T-helper 9 cell (primary cell): ENCODE measurements at places on chromosomes 2 and 18.

- DNase-seq = no peak
These were observed 13.0 kb upstream of the ARHGAP25 start for GRCh38 chr2:68721482-68722101.

GRCh38 chr2:227608561-227609338, 5.9 kb downstream of the SCYGR3 start:
- DNase-seq = no peak

DNA sequence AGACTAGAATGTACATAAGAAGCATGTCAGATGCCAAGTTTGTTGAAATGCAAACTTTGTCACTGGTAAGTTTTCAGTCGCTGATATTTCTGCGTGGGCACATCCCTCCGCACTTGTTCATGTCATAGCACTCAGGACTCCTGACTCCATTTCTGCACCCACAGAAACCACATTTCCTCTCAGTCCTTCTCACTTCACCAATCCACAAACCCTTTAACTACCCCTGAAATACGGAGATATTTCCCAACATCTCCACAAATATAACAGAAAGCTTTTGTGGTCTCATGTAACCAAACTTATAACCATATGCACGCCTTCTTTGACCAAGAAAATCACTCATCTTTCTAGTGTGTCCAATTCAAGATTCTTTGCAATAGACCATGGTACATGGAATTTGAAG, 276.9 kb upstream of the ERBB4 start:
- DNase-seq = no peak

GRCh38 chr2:46340740-46341420, 43.7 kb downstream of the EPAS1 start:
- DNase-seq = no peak

DNA sequence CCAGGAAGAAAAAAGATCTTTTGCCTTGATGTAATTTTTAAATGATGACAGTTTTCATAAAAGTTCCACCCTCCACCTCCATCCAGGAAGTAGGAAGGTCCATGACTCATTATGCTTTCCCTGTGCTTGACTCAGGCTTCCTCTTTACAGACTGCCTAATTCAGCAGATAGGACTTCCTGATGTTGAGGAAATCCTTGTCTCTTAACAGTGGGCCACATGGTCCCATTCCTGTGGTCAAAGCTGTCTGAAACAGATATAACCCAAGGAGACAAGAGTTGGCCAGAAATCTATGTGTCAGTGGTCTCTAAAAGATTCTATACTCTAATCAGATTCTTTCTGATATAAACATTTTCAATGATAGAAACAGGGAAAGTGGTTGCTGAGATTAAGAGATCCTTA, 119.1 kb downstream of the BAZ2B start:
- no peak for DNase-seq

- DNase-seq = no peak
These were observed 165.1 kb upstream of the NDUFV2 start for GRCh38 chr18:8937160-8938094.

DNA sequence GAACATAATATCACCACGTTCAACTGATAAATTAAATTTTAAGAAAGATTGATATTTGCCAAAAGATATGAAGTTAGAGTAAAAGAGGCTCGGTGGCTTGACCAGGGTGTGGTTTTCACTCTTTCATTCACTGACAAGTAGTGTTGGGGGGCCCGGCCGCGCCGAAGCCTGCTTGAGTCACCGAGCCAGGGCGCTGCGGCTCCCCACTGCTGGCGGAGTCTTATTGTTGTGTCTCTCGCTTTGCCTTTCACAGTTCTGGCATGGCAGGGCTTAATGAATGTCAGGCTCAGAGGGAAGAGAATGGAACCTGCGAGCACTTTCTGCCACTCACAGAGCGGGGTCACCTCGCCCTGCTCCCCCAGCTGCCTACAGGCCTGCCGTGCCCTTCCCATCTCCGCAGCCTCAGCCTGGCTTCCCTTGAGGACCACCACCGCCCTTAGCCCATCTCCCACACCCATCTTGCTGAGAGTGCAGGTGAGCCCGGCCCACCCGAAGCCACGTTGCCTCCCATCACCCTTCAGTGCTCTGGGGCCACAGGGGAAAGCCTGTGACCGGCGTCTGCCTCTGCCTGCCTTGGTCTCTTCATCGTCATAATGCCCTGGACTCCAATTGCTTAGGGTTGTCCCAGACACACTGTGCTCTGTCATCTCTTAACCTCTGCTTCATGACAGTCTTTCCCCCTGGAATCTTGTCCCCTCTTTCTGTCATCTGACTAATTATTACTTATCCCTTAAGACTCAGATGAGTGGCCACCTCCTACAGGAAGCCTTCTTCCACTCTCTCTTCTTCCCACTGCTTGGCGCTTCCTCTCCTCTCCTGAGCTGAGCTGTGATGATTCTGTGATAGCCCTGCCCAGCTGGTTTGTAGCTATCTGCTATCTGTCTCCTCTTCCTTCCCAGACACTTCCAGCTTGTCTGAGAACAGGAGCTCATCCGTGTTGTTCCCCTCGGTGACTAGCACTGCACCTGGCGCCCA, 142.5 kb downstream of the FAM210A start:
- DNase-seq = no peak

DNA sequence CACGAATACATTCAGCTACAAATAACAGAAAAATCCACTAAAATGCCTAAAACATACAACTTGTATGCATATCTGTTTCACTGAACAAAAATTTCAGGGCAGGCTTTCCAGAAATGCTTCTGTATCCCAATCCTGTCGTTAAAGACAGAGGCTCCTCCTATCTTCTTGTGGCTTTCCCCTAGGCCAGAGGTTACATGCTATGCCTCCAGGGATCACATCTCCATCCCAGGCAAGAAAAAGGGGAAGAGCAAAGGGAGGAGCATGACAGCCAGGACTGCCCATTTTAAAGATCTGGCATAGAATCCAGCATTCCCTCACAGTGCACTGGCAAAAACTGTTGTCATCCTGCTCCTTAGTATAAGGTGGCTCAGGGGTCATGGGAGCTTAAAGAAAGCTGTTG, 268.7 kb upstream of the SETBP1 start:
- DNase-seq = no peak

GRCh38 chr2:128639693-128640092, 321.0 kb upstream of the HS6ST1 start:
- no peak for DNase-seq

GRCh38 chr18:54388203-54389142, 30.8 kb downstream of the C18orf54 start:
- no peak for DNase-seq

GRCh38 chr2:156325688-156326525, 6.6 kb downstream of the NR4A2 start:
- DNase-seq = no peak

GRCh38 chr2:129253461-129253812, 726.0 kb upstream of the RAB6C start:
- DNase-seq = no peak

DNA sequence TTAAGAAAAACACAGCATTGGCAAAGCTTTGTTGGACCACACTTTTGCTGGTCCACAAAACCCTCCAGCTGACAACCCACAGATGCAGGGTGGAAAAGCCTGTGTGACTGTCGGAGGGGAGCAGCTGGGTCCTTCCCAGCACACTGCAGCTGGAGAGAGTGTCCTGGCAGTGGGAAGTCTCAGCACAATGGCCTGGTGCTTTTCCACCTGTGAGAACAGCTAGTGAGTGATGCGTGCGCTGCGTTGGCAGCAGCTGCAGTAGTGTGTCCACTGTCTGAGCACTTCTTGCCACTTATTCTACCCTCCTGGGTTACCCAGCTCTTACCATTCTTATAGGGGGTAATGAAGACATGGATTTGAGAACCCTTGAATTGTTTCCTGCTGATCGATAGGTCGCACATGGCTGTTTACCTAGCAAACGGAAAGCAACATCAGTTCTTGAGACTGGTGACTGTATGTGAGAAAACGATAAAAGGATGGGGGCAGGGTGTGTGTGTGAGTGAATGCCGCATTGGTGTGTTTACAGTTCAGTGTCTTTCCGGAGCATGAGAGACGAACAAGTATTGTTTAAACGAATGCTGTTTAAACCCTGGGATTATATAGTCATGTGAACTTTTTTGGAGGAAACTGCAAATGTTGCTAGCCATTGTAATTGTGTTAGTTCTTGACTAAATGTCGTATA, 69.7 kb downstream of the LYPD6 start:
- no peak for DNase-seq

DNA sequence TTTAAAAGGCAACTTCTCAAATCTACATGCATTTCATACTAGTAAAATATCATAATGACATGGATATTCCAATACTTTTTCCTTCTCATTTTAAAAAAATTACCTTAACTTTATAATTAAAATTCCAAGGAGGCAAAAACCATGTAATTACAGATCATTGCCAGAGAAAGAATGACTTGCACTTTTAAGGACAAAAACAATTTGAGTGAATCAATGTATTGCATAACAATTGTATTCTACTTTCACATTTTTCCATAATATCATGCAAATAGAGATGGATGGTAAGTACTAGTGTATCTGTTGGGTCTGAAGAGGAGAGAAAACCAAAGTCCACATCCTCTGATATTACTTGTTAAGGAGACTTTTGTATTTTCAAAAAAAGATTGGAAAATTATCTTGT, 89.5 kb upstream of the NCK2 start:
- DNase-seq = no peak

DNA sequence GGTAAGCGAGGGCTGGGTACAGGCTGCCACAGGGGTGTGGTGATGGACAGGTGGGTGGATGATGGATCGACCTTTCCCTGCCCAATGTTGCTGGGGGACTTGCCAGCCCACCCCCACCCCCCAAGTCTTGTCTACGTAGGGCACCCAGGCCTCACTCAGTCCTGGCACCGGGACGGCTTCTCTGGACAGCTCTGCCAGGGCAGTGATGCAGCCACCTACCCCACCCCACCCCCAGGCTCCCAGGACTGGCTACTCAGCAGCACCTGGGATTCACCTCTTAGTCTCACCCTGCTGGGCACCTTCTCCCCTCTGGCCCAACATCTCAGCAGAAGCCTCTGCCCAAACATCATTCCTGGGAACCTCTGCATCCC, 55.7 kb downstream of the ANKMY1 start:
- no peak for DNase-seq

- no peak for DNase-seq
These were observed 8.4 kb upstream of the CREG2 start for GRCh38 chr2:101395545-101396315.

- DNase-seq = no peak
These were observed 731.4 kb downstream of the TSN start for GRCh38 chr2:122486705-122487415.

DNA sequence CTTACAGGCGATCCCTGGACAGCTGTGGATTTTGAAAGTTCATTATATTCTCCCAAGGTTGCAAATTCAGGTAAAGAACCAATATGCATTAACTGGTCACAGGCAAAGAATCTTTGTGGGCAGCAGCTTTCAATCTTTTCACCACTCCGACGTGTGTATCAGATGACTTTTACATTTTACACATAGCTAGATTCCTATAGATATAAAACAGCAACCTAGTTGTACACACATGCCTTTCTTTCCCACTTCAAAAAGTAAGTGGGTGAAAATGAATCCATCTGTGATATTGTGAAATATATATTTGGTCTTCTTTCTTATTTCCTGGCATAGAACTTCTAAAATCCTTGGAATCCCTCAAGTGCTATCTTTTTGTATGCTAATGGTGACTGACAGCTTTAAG, 72.5 kb downstream of the SCG2 start:
- DNase-seq = no peak

GRCh38 chr18:43703050-43703449, 425.8 kb upstream of the SYT4 start:
- DNase-seq = no peak

- peak; percentile 20 for DNase-seq
These were observed 1.7 kb downstream of the TRIP12 start for GRCh38 chr2:229920011-229920641.

DNA sequence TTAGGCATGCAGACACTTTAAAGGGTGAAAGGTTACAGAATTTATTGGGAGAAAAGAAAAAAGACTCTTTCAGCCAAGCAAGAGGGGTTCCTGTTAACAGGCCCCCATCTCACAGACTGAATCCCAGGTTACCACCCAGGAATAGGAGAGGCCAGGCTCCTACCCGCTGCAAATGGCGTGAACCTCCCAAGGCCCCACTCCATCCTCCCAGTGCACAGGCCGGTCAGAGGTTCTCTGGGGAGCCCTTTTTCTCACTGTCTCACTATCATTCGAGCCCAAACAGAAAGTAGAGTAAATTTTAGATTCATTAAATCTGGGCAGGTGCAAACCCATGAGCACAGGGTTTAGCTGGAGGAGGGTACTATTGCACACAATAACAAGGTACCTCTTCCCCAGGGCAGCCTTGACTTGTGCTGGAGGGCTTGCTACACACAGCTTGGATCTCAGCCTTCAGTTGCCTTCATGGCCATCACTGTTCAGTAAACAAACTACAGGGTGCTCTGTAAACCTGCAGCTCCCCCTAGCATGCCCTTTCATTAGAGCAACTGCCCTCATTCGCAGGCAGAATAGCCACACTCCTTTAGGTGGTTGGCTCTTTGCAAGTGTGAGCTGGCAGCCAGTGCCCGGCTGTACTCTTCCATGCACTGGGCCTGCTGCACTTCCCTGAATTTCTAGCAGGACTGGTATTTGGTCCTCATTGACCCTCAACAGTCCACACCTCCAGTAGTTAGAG, 7.3 kb upstream of the PLEK start:
- no peak for DNase-seq

- no peak for DNase-seq
These were observed 1.5 kb downstream of the SLC39A10 start for GRCh38 chr2:195658541-195658890.

- no peak for DNase-seq
These were observed 51.8 kb downstream of the TEX51 start for GRCh38 chr2:126950504-126950903.

- no peak for DNase-seq
These were observed 191.2 kb upstream of the SESTD1 start for GRCh38 chr2:179455824-179456223.

DNA sequence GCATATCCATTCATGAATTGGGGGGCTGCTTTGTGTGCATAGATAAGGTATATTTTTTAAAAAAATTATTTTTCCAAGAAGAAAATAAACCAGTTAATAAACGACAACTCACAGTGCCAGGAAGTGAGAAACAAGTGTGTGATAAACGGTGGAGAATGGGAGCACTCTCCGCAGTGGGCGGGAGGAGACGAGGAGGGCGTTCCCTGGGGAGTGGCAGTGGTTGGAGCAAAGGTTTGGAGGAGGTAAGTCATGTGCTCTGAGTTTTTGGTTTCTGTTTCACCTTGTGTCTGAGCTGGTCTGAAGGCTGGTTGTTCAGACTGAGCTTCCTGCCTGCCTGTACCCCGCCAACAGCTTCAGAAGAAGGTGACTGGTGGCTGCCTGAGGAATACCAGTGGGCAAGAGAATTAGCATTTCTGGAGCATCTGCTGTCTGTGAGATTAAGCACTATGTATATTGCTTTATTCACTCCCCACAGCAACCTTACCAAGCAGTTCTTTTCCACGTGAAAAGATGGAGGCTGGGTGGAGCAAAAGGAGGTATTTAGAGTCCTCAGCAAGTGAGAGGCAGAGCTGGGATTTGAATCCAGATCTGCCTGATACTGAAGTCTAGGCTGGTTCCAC, 27.0 kb upstream of the CASP8 start:
- DNase-seq = peak; percentile 78

GRCh38 chr2:145184741-145185651, 665.1 kb upstream of the ZEB2 start:
- DNase-seq = no peak

- DNase-seq = no peak
These were observed 133.4 kb downstream of the STK39 start for GRCh38 chr2:168114040-168114439.
